Anterior cingulate cortex (tissue), 58 donors: ENCODE measurements at places on chromosomes 1 and 21.
A peak's percentile ranks its signal among the peaks of the same experiment; 100 is the strongest.

DNA sequence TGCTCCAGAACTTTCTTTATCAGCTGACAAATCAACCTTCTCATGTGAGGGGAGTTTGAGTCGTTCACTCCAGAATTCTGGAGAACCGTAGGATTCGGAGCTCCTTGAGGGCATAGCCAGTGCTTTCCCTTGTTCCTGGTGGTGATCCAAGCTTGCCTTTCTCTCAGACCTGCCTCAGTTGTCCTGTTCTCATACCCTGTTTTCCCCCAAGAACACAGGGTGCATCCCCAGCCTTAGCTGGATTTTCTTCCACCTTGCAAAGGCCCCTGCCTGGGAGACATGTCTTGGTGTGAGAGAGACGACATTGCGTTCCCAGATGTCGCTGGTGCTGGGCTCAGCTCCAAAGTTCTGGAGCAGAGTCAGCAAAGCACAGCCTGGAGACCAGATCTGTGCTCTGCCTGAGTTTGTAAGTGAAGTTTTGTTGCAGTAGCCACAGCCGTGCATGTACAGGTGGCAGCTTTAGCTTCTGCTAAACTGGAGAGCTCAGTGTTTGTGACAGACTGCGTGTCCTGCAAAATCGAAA, 40.0 kb downstream of the ABCG1 start:
- DNase-seq, result peak; percentile 17

- DNase-seq, result no peak
Measured at GRCh38 chr1:216908126-216908525, 184.9 kb upstream of the ESRRG start.

DNA sequence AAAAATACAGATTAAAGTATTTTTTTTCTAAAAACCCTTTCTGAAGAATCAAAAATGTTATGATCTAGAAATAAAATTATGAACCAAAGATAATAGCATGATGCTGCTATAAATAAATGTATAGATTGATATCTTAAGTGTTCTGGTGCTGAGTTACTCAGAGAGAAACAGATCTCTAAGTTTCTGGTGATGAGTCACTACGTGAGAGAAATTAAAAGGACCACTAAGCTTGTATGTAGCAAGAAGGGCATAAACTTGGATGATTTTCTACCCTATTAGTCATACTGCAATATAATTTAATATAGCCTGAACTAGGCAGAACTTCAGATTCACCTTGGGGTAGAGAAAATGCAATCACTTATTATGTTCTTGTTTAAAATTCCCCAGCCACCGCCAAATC, 514.8 kb downstream of the AMY1C start:
- DNase-seq, result no peak

DNA sequence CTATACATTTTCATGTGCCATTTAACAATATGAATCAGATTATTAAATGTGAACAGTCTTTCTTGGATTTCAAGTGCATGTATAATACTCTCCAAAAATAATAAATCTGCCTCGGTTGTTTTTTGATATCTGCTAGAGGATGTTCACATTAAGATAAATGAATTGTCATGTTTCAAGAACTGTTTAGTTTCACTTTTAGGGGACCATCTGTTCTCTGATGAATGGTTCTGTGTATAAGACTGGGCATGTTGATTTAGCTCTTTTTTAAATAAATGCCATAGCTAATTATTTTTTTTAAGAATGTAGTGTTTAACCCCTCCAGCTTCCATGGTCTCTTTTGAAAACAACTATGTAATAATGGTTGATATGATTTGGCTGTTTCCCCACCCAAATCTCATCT, 1245.1 kb upstream of the ADGRL4 start:
- DNase-seq, result no peak

GRCh38 chr1:230228236-230228897, 161.3 kb downstream of the GALNT2 start:
- no peak for DNase-seq

GRCh38 chr1:54698346-54698745, 17.3 kb upstream of the TTC4 start:
- DNase-seq, result no peak

GRCh38 chr21:35048183-35048601, 910 bp downstream of the RUNX1 start:
- no peak for DNase-seq

GRCh38 chr1:32234792-32235191, 12.2 kb upstream of the FAM167B start:
- no peak for DNase-seq

DNA sequence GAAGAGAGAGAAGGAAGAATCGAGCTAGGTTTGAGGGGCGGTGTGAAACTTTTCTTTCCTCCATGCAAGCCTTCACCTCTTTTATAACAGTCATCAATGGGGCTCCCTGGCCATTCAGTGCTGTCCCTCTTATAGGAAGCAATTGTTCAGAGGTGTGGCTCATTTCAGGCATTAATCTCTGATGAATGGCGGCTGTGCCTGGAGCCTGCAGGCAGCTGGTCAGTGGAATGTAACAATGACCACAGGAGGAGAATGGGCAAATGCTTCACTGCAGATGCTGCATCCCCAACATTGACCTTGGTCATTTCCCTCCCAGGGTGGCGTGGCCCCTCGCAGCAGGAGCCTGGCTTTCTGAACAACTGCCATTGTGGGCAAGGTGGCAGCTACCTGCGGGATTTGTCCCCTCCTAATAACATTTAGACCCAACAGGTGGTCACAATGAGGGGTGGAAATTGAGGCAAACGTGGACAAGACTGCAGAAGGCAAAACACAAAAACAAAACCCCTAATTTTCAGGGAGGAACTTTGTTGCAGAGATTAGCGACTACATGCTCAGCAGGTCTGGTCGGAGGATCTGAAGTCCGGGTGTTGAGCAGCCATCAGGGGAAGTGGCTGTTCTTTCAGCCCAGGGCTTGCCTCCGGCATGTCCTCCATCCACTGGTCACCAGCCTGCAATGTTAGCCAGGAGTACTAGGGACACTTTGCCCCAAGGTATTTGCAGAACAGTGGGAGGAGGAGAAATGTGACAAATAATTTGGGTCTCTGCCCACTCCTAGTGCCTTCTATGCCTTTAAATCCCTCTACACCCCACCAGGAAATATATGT, 97.3 kb upstream of the PAXBP1 start:
- DNase-seq, result no peak

DNA sequence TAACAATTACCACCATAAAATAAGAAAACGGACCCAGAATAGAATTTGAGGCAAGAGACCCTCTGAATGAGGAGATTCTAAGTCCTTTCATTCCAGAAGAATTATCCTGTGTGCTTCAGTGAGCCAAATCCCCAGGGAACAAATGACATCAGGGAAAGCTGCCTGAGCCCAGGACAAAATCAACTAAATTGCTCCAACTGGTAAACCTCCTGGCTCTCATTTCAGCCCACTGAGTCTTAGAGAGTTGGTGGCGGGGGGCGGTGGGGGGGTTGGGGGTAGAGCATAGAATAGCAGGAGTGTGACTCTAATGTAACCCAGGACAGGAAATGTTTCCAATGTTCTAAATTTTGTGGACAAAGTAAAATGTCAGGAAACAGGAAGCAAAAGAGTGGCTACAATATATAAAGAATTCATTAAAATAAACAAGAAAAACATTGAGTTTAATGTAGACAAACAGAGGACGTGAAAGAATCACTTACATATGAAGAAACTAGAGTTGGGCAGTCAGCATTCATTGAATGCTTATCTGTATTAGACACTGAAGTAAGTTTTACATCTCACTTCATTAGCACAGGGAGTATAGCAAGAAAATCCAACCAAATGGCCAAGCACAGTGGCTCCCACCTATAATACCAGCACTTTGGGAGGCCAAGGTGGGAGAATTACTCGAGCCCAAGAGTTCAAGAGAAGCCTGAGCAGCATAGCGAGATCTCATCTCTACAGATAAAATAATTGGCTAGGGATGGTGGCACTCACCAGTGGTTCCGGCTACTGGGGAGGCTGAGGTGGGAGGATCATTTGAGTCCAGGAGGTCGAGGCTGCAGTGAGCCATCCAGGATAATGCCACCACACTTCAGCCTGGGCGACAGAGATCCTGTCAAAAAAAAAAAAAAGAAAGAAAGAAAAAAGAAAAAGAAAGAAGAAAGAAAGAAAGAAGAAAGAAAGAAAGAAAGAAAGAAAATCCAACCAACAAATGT, 75.1 kb downstream of the DHRS3 start:
- no peak for DNase-seq

DNA sequence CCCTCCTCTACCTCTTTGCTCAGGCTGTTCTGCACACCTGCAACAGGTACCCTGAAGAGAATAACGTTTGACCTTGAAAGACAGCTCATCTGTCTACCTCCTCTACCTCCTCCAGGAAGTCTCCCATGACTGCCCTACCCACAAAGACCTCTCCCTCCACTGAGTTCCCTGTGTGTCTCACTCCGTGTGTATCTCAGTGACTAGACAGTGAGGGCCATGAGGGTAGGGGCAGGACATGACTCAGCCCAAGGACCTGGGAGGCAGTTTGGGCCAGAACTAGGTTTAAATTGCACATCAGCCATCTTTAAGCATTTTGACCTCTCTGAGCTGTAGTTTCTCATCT, 32.0 kb upstream of the LRP8 start:
- DNase-seq, result no peak
